ENCODE measurements at places on chromosomes 16 and 17. TPM values are rescaled to one million over a fixed set of nuclear protein-coding genes. Genes with fewer than 3 reads are reported as not detected.

DNA sequence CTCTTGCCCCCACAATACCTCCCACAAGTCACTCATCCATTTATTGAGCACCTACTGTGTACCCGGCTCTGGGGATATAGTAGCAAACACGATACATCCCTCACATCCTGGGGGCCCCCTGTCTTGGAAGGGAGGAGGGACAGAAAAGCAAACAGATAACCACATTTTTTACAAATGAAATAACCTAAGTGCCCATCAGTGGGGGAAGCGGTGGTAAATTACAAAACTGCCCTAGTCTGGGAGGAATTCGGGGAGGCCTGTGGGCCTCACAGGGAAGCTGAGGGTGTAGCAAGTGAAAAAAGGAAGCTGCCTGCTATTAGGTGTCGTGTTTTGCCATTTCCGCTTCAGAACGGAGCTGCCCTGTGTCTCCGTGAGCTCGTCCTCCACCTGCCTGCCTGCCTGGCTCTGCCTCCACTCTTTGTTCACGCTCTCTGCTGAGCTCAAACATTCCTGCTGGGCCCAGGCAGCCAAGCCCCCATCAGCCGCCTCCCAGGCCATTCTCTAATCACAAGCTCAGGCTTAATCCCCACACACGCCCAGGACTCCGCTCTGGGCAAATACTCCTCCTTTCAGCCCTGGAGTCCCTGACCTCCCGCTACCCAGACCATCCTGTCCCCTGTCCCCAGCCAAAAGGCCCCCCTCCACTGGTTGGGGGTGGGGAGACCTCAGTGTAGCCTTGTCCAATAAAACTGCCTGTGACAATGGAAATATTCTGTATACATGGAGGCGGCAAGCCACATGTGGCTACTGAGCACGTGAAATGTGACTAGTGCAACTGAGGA lies 10.2 kb upstream of the SEC14L5 start:
- DNase-seq = no peak

DNA sequence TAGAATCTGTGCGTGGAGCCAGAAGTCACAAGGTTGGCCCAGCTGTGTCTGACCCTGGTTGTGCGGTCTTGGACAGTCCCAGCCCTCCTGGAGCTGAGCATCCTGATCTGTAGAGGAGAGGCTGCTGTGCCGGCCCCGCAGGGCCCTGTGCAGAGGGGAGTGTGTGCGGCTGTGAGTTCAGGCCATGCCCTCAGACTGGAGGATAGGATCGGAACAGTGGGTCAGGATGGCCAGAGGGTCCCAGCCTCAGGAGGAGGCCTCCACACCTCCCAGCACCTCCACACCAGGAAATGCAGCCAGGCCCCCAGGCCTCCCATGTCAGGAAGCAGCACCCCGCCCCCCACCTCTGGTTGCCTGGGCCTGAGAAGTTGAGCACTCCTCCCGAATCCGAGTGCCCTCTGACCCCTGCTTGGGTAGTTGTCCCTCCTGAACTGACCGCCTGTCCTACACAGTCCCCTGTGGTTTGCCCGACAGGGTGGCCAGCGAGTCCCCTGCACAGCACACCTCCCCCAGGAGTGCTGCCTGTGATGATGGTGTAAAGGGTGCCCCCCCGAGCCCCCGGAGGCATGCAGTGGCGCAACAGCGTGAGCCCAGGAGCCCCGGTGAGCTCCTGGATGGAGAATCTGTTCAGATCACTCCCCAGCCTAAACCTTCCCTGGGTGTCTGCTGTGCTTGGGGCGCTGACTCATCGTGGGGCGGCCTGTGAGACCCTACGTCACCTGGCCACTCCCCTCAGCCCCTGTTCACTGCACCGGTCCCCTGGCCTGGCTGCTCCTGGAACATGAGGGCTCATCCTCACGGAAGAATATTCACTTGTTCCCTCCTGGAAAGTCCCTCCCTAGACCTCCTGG lies 285.2 kb downstream of the SEC14L1 start:
- DNase-seq = peak; percentile 76

DNA sequence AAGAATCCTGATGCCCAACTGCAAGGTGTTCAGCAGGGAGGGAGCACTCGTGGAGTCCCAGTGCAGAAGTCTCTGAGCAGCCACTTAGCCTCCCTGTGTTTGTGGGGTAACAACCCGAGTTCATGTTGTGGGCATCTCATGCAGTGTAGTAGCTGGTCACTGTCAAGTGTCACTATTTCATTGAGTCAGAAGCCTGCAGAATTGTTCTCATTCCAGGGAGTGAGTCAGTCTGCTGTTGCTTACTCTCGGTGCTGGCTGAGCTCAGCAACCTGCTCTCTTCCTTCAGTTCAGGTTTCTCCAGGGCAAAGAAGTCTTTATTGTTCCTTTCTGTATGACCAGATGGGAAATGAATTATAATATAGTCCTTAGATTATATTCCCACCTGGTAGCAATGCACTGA lies 24.1 kb downstream of the HMOX2 start:
- no peak for DNase-seq

DNA sequence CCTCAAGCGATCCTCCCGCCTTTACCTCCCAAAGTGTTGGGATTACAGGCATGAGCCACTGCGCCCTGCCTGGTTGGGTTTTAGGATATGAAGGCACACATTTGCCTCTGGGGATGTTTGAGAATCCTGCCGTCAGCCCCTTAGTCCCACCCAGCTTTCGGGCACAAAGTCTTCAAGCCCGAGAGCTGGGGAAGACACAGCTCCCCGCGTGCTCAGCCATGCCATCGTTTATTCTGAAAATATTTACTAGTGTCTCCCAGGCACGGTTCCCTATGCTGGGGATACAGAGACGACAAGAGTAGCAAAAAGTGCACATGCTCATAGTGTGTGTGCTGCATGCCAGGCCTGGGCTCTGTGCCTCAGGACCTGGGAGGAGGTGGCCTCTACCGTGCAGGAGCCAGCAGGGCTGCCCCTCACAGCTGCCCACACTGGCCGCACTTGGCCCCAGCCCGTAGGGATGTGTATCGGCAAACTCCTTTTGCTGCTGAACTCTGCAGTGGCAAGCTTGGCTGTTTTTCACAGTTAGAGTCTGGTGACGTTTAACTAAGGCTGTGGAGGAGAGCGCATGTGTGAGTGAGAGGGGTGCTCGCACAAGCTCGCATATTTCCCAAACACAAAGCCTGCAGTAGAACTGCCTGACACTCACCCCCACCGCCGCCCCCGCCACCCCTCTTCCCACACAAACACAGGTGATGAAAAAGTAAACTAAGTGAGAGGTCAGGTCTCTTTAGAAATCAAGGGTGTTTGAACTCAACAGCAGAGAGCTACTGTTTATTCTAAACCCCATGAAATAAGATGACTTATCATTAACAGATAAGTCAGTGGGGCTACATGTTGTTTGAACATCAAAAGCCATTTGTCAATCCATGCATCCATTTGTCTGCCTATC lies 266.4 kb downstream of the MRTFB start:
- DNase-seq = no peak

DNA sequence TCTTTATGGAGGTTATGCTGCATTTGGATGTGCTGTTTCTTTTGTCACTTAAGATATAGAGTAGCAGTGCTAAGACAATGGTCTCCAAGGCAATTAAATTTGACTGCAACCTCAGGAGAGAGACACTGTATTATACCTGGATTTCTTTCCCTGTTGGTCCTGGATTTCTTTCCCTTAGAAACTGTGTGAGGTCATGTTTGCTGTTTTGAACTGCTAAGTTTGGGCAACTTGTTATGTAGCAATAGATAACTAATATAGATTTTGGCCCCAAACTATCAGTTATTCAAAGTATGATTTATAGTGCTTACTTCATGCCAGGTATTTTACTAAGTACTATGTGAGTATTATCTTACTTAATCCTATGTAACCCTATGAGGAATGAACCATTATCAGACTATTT lies 458.4 kb downstream of the HS3ST3B1 start:
- no peak for DNase-seq

- no peak for DNase-seq
Measured at GRCh38 chr16:30746638-30747175, 1.5 kb upstream of the PHKG2 start.

The STXBP4 gene
- total RNA-seq = 7.3 TPM
